AG20443 (cell line): ENCODE measurements at places on chromosomes 6 and 20.

GRCh38 chr6:30121446-30122366 is 8.8 kb upstream of the TRIM31 start:
- DNase-seq, result no peak

DNA sequence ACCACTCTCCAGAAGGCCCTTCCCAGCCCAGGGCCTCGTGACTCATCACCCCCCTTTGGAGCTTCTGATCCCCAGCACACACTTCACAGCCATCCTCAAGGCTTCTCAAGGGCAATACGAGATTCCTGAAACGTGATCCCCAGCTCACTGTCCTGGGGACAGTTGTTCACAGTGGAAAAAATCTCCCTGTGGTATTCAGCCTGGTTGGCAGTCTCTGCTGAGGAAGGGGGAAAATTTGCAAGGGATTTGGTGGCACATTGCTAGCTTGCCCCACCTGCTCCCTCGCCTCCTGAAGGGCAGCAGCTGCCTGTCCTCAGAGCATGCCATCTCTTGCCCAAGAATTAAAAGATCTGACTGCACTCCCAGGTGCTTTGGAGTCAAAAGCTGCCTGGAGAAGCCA is 20.7 kb upstream of the PKHD1 start:
- DNase-seq, result no peak

DNA sequence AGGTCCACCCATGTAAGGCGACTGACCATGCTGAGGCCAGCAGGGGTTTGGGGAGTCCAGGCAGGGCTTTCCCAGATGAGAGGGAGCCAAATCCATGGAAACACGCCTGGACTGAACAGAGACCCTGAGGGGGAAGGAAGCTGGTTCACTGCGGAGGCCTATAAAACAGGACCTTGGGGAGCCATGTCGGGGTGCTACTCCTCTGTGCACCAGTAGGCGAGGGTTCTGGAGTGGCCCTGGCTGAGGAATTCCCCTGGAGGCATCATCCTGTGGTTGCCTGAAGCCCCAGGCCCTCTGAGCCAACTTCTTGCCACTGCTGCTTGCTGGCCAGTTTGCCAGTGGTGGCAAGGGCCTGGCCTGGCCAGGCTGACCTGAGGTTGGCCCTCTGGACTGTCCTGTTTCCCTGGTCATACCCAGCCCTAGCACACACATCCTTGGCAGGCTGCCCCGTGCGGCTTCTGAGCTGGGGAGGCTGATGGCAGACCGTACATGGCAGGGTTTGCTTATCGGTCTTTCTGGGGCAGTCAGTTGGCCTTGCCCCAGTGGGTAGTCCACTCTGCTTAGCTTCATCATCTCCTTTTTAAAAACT is 2.2 kb upstream of the LRRN4 start:
- no peak for DNase-seq

GRCh38 chr20:12511499-12511898 is 497.3 kb upstream of the SPTLC3 start:
- DNase-seq, result no peak

- DNase-seq, result no peak
These were observed 922.8 kb downstream of the QKI start for GRCh38 chr6:164337024-164337924.

DNA sequence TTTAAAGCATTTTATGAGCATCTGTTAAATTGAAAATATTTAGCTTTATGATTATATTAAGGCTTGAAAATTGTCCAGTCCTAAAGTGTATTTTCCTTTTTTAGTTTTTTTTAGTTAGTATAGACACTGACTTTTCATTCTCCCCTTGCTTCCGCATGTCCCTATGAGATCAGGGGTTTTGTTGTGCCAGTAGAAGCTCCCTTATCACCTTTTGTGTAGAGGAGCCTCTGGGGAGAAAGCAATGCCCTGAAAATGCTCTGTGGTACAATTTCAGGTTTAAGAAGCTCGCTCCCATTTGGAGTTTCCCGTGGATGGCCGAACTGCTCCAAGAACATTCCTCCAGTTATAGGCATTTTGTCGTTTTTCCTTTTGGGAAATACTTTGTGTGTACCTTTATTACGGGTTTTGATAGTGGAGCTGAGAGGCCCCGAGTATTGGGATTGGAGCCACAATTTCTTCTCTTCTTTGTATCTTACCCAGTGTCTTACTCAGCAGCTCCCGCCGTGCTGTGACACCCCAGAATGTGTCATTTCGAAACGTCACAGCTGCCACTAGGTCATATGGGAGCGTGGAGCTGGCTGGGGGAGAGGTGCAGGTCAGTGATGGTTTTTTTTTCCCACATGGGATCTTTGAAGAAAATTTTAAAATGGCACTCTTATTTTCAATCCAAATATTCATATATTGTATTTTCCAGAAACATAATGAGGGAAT is 49.9 kb downstream of the RPRD1B start:
- DNase-seq, result no peak

DNA sequence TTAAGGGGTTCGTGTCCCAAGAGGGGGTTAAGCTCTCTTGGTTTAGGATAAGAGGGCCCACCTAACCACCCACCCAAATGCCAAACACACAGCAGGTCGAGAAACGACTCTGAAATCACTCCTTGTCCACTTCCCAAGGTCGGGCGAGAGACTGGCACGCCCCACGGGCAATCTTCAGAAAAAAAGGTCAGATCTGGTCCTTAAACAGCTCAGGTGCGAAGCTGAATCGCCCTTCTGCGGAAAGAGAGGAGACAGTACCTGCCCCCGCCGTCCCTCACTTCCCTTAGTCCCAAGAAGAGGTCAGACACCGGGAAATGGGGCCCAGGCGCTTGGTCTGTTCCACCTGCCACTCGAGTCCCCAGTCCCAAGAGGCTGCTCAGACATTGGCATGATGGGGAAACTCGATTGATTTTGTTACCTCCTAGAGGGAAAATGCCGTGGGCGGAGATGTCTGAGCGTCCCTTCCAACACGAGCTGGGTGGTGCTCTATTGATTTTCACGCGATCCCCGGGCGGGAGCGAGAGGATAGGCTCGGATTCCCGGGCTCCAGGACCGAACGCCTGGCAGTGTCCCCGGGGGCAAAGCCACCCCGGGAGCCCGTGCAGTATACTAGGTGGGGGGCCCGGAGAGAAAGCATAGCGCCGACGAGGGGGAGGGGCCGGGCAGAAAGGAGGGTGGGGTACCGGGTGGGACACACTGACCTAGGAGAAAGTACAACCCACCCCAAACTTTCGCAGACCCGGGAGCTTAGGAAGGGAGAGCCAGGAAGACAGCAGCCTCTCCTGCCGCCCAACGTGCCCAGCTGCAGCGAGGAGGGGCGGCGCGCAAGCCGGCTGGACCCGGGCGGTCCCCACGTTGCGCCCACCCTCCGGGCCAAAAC is 1.1 kb upstream of the SAMD5 start:
- peak; percentile 32 for DNase-seq

DNA sequence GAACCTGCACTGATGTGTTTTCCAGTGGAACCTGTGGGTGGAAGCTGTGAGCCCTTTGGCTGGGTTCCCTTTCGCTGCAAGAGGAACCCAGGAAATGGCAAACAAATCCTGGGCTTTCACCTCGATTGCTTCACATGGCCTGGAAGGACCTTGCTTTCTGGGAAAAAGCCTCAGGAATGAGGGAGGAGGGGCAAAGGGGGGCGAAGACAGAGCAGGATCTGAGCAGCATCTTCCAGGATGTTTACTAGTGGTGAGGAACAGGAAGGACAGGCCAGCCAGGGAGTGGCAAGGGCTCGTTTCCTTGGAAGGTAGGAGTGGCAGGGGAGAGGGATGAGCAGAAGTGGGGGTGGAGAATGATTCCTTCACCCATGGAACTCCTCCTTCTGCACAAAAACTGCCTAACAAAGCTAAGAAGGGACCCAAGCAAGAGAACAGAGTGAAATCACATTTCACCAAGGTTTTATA is 5.9 kb downstream of the SLC2A10 start:
- DNase-seq, result peak; percentile 75

GRCh38 chr6:32196682-32197616 is 4.5 kb upstream of the GPSM3 start:
- no peak for DNase-seq

DNA sequence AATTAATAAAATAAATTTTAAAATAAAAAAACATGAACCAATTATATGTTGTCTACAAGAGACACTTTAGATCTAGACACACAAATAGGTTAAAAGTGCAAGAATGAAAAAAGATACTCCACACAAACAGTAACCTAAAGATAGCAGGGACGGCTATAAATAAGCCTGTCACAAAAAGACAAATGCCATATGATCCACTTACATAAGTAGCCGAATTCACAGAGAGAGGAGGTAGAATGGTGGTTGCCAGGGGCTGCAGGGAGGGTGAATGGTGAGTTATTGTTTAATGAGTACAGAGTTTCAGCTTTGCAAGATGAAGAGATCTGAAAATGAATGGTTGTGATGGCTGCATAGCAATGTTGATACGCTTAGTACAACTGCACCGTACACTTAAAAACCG is 32.7 kb downstream of the KATNA1 start:
- no peak for DNase-seq

DNA sequence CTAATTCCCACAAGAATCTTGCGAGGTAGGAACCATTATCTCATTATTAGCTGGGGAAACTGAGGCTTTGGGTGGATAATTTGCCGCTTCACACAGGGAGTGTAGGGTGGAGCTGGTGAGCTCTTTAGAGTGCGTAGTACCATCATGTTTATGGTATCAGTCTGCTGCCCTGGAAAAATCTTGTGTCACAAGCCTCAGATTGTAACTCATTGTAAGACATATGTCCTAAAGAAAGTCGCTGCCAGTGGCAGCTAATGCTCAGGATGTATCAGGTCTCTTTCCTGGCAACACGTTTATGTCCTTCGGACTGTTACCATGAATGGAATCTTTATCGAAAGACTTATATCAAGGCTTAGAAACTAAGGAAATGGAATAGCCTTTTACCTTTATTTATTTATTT is 1.9 kb downstream of the ZFAND3 start:
- DNase-seq, result no peak

DNA sequence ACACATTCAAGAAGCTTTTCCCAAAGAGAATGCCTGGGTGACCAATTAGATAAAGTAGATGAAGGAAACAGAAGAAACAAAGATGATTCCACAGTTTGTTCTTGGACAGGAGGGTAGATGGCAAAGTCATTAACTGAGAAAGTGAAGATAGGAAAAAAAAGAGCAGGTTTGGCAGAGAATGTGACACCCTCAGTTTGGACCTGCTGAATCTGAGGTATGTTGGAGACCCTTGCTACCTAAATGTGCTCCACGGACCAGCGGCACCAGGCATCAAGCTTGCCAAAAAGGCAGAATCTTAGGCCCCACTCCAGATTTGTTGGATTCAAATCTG is 49.7 kb downstream of the ARHGAP18 start:
- DNase-seq, result no peak

DNA sequence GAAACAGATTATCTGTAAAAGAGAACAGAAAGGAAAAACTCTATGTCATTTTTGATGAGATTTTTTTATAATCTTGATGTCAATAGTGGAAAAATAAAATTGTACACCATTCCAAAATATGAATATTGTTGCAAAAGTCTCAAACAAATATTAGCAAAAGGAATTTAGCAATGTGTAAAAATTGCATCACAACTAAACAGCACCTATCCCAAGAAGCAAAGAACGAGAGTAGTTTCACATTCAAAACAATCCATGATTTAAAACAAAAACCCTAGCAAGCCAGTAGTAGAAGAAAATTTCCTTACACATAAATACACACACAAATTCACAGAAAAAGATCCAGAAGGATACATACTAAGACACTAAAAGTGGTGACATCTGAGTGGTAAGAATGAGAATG is 38.4 kb downstream of the LCA5 start:
- DNase-seq, result no peak

DNA sequence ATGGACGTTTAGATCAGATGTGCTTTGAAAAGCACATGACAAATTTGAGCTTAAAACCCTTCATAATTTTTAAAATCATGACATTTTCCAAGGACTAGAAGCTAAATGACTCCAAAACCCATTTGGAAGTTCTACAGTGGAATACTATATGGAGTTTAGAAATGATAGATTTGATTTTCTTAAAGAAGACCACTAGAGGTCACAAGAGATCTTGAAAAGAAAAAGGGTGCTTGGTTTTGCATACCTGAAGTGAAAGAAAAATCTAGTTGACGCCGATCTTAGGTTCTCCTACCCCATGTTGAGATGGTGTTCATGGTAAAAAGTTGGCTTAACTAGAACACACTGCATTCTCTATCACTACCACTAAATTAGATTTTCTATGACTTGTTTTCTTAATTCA is 31.5 kb downstream of the CFAP61 start:
- DNase-seq, result no peak

DNA sequence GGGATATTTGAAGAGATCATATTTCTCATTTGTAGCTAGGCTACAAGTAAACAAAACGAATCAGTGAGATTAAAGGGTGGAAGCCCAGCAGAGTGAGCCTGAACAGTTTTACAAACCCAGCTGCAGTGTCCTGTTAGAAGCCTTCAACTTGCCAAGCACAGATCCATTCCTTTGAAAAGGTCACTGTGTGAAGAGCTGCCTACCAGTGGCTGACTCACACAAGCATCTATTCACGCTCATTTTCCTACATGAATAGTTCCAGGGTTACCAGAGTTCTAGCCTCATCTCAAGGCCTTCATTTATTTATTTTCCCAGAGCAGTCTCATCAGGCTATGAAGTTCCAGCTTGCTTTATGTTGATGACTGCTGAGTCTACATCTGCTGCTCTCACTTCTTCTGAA is 25.7 kb upstream of the MLIP start:
- DNase-seq, result peak; percentile 58

DNA sequence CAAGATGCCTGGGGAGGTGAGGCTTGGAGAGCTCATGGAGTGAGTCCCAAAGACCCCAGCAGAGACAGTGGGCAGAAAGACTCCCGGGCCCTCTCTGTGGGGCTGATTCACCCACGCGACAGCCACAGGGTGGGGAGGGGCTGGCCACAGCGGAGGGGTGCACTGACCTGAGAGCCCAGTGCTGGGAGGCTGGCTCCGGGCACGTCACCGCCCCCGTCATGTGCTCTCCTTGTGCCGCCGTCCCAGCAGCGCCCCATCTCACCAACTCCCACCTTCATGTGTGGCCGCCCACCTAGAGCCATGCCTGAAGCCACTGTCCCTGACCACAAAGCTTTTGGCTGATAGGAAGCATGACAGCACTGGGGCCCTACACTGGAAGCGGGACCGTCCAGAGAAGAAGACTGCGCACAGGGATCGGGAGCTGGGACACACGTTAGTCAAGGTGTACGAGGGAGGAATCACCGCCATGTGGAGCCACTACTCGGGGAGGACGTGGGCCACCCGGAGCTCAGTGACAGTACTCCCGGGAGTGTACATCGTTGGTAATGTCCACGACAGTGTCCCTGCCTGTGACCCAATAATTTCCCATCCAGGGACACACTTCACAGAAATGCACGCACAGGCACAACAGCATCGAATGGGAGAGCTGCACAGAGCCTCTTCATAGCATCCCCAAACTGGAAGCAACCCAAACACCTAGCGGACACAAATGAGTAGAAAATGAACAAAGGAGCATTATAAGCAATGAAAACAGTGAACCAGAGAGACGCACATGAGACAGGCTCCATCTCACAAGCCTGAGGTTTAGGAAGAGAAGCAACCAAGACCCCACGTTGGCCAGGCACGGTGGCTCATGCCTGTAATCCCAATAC is 28.4 kb upstream of the FOXC1 start:
- no peak for DNase-seq

GRCh38 chr6:169097381-169097959 is 156.2 kb downstream of the THBS2 start:
- peak; percentile 74 for DNase-seq
